Activated T-cell treated with anti-CD3 and anti-CD28 coated beads, Interleukin-2, amount 50 U/mL, for 72 hours (primary cell): ENCODE measurements at places on chromosomes 7 and 10. TPM values are rescaled to one million over a fixed set of nuclear protein-coding genes. Genes with fewer than 3 reads are reported as not detected.

DNA sequence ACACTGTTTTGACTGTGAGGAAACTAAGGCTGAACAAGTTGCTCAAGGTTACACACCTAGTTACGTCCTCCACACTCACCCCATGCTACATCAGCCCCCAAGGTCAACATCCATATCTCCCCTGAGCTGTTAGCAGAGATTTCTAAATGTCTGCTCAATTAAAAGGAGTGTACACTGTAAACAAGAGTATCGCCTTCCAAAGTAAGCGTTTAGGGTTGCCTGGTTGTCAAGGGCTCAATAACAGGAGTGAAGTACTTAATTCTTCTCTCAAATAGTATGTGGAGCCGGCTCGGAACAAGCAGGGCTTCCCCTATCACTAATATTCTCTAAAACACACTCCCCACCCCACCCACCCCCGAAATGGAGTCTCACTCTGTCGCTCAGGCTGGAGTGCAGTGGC, 412.8 kb upstream of the GALNT17 start:
- no peak for DNase-seq

DNA sequence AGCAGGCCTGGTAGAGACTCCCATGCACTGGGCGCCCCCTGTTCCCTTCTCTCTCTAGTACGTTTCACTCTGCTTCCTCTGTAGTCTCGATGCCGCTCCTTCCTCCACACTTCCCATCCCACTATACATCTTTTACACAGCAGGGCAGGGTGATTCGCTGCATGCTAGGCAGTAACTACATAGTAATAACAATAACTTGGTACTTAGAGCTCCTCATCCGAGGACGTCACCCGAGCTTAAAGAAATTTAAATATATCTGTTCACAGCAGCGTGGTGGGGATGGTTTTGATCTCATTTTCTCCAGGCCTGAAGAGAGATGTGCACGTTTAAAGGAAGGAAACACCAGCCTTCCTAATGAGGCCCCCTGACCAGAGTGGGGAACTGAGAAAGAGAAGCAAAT, 276.9 kb downstream of the SKAP2 start:
- DNase-seq: no peak

GRCh38 chr7:96361116-96361857, 39.4 kb upstream of the SLC25A13 start:
- no peak for DNase-seq

GRCh38 chr7:36764929-36765328, 40.6 kb upstream of the AOAH start:
- peak; percentile 12 for DNase-seq

GRCh38 chr10:124306520-124306919, 112.2 kb downstream of the OAT start:
- no peak for DNase-seq

DNA sequence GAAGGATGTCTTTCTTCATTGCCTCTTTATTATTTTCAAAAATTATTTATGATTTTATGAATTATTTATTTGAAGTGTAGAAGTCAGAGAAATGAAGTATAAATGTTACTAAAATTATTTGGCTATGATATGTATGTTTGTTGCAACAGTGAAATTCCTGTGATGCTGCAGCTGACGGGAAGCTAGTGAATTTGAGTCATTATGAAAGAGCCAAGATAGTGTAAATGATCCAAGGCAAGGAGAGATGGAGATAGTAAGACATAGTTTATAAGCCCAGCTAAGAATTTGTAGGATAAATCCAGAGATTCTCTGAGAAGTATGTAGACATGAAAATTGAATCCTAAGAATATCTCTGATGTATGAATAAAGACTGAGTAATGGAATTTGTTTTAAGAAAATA, 30.8 kb downstream of the CASD1 start:
- no peak for DNase-seq

DNA sequence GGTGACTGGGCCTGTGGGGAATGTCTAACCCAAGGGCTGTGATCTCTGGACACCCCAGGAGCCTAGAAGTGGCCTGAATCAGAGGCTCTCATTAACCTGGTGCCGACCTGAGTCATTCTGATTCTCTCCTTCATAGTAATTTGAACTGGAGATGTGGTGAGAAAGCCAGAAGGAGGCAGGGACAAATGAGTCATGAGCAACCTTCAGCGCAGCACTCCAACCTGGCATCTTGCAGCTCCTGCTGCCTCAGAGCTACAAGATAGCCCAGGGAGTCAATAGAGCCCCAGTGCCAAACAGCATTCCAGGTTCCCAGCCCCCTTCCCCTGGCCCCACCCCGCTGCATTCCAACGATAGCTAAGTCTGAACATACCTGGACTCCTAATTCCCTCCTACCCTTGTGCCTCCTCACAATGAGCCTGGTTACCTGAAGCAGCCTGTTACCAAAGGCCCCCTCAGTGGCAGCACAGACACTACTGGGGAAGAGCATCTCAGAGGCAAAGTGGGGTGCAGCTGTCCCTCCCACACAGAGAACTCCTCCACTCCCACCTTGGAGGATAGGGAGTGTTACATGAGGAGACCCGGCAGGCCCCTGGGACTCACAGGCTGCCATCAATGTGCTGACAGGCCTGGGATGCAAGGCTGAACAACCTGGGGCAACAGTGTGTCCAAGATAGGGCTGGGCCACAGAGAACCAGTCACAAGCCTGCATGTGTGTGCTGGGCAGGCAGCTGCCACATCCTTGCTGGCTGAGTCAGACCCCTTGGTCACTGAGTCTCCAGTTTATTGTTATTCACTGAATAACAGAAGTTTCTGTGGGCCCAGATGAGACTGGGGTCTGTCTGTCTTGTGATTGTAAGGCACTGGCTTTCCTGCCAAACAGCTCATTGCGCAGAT, 76.8 kb upstream of the LEP start:
- DNase-seq: no peak

GRCh38 chr7:84637568-84638338, 443.2 kb upstream of the SEMA3A start:
- no peak for DNase-seq

DNA sequence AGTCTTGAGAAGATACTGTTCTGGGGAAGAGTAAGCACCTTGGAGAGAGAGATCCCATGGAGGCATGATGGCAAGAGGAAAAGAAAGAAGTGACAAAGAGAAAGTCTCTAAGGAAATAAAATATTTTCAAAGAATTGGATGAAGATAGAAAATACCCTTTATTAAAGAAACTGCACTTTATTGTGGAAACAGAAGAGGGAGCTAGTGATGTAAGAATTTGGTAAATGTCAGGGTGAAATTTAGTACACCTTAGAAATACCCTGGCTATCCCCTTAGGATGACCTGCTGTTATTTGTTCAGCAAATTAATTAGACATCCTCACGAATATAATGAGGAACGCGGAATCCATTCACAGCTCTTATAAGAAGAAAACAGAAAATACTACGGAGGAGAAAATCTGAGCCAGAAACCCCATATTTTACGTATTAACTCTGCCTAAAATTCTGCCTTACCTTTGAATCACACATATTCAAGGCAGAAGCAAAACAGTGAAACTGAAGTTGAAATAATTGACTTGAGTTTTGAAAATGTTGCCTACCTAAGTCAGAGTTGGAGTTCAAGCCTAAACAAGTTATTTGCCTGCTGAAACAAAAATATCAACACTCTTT, 90.7 kb downstream of the TFPI2 start:
- DNase-seq: no peak

PPP1R3C gene
- total RNA-seq: 0.12 TPM

CYTH3 gene
- 2.0 TPM for total RNA-seq
